Retina (tissue), 1 donor: ENCODE measurements at places on chromosomes 7 and 10.

DNA sequence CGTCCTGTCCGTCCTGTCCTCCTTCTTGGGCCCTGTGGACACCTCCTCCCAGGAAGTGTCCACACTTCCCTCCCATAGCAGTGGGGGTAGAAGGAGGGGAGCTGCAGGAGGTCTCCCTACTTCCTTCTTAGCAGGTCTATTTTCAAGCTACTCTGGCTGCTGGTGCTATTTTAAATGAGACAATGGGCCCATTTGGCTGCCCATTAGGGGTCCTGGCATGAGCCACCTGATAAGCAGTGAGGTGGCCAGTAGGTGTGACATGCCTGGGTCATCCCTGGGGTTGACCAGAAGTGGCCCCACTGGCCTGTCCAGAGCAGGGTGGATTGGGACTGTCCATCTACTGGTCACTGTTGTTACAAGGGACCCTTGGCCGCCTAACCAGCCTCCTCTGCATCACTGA is 75.2 kb downstream of the COL13A1 start:
- no peak for DNase-seq

GRCh38 chr10:74272288-74272687 is 121.3 kb downstream of the ADK start:
- DNase-seq, result no peak

DNA sequence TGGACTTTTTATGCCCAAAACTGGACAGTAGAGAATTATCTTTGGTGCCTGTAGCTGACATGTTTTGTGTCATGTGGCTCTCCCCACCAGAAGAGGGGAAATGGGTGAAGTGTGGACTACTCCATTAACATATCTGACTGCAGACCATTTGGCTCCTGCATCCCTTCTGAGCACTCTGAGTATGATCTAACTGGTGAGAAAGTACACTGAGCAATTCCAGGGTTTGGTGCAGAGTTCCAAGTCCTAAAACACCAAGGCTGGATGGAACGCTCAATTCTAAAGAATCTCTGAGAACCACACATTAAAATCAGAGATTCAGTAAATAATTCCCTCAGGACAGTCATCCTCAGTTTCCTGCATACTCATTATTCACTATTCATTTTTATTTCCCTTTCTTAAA is 22.8 kb upstream of the OSBPL3 start:
- no peak for DNase-seq

- no peak for DNase-seq
Observed at GRCh38 chr10:30028738-30029030, 30.7 kb downstream of the JCAD start.

DNA sequence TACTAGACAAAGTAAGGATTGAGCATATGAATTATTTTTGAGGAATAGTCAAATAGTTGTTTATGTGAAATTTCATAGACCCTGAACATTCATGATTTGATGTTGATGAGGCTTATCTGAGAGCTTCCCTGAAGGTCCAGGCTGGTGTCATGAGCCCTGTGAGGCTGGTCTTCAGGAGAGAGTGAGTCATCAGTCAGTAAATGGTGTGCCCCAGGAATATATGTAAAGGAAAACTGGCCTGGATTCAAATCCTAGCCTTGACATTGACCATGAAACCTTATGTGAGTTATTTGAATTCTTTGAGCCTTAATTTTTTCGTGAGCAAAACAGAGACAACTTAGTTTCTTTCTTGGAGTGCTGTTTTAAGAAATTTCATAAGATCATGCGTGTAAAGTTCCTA is 6.2 kb downstream of the TMEM236 start:
- DNase-seq, result no peak

DNA sequence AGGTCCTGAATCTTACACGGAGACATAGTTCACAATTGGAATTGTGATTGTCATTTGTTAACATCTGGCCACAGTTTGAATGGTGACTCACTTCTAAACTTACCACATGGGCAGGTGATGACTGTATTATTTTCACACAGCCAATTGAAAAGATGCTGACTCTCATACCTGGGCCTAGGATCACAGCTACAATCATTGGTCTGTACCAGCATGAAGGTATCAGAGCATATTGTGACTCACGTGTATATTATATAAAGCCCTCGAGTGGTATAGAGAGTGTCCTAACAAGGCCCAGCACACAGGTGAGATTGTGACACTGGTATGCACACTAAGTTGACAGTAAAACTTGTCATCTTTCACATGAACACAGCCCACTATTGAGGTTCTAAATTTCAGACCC is 9.4 kb upstream of the ZNF107 start:
- no peak for DNase-seq
